Smooth muscle cell of the umbilical artery (primary cell): ENCODE measurements at places on chromosomes 1 and 21. TPM values are rescaled to one million over a fixed set of nuclear protein-coding genes. Genes with fewer than 3 reads are reported as not detected.

Gene CYP4X1
- total RNA-seq: not detected in 2 replicates

Gene KCNJ9
- total RNA-seq: not detected in 2 replicates

Gene RBM11
- 0.23 TPM in 1 of 2 replicates, not detected in the other for total RNA-seq

Gene POGZ
- total RNA-seq: 21.1 and 35.8 TPM in 2 replicates

Gene ASCL5
- total RNA-seq: not detected in 2 replicates

Gene IQCC
- total RNA-seq: 0.97 and 2.1 TPM in 2 replicates

Gene CHML
- 9.2 and 17.5 TPM in 2 replicates for total RNA-seq

Gene REN
- not detected in 2 replicates for total RNA-seq

Gene CHAF1B
- total RNA-seq: 0.89 and 2.1 TPM in 2 replicates

Gene PDZK1
- total RNA-seq: 0.28 and 0.30 TPM in 2 replicates

Gene EXO1
- 2.4 and 7.9 TPM in 2 replicates for total RNA-seq

Gene OLFML2B
- 1.5 and 3.5 TPM in 2 replicates for total RNA-seq

Gene FASLG
- not detected in 2 replicates for total RNA-seq

Gene TDRD5
- not detected in 2 replicates for total RNA-seq

Gene TMPRSS15
- total RNA-seq: not detected in 2 replicates

Gene FCRL2
- total RNA-seq: not detected in 2 replicates

Gene UQCRHL
- total RNA-seq: 1.0 and 2.1 TPM in 2 replicates

Gene NUP210L
- total RNA-seq: under 0.01 and 0.05 TPM in 2 replicates

Gene TAF13
- total RNA-seq: 172 and 200 TPM in 2 replicates

Gene GPX7
- total RNA-seq: 19.3 and 34.3 TPM in 2 replicates

Gene LCE1E
- total RNA-seq: 0.42 TPM in 1 of 2 replicates, not detected in the other

Gene TSPAN1
- total RNA-seq: 0.30 TPM in 1 of 2 replicates, not detected in the other

Gene ACTA1
- total RNA-seq: 0.14 TPM in 1 of 2 replicates, not detected in the other

Gene TMEM52
- total RNA-seq: 0.32 TPM in 1 of 2 replicates, not detected in the other

Gene SPRR2B
- not detected in 2 replicates for total RNA-seq

Gene GUCA2A
- not detected in 2 replicates for total RNA-seq

Gene CLCA2
- 0.46 and 1.5 TPM in 2 replicates for total RNA-seq

Gene MYBPH
- 0.30 TPM in 1 of 2 replicates, not detected in the other for total RNA-seq

Gene HFM1
- total RNA-seq: under 0.01 and 0.23 TPM in 2 replicates

Gene S100A2
- 0.59 and 1.4 TPM in 2 replicates for total RNA-seq

Gene CFAP107
- total RNA-seq: not detected in 2 replicates

Gene UTS2
- total RNA-seq: not detected in 2 replicates

Gene MARK1
- total RNA-seq: 0.59 and 3.5 TPM in 2 replicates

Gene CSF3R
- 0.30 TPM in 1 of 2 replicates, not detected in the other for total RNA-seq

Gene UBL4B
- not detected in 2 replicates for total RNA-seq

Gene GPATCH2
- total RNA-seq: 20.5 and 20.6 TPM in 2 replicates

Gene KRTAP11-1
- not detected in 2 replicates for total RNA-seq
